ENCODE measurements at places on chromosomes 1 and 21. TPM values are rescaled to one million over a fixed set of nuclear protein-coding genes. Genes with fewer than 3 reads are reported as not detected.

KMO gene
- total RNA-seq: not detected

- DNase-seq: no peak
- H3K36me3 ChIP-seq: no peaks in the 10 kb centered on the region
- peaks cover 81% of the 10 kb centered on the region for H3K4me1 ChIP-seq
- H3K27ac ChIP-seq: peak overlapping the region; percentile 92
Measured at GRCh38 chr1:27566462-27567145, 37.3 kb downstream of the AHDC1 start.

XKR8 gene
- 17.3 TPM for total RNA-seq

PBXIP1 gene
- 69.1 TPM for total RNA-seq

TAS1R1 gene
- not detected for total RNA-seq

GRCh38 chr21:31255896-31256295 lies 88.2 kb downstream of the TIAM1 start:
- no peak overlapping the region for H3K4me3 ChIP-seq
- no peak for DNase-seq
- H3K27ac ChIP-seq: no peak overlapping the region

DNA sequence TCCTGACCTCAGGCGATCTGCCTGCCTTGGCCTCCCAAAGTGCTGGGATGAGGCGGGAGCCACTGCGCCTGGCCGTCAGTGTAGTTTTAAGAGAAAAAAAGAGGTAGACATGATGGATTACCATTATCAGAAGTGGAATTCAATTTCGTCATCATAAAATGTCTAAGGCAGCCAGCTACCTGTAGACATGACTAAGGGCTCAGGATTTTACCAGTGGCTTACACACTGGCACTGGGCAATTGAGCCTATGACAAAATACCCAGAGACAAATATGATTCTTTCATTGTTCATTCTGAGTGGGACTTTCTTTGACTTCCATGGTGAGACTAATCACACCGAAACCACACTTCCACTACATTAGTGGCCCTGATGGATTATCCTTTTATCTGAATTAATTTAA lies 181.5 kb downstream of the GABPA start:
- no peak overlapping the region for H3K4me3 ChIP-seq
- peaks cover 4% of the 10 kb centered on the region for H3K4me1 ChIP-seq
- H3K27me3 ChIP-seq: no peaks in the 10 kb centered on the region
- no peak for DNase-seq
- H3K27ac ChIP-seq: peak overlapping the region; percentile 79

- H3K4me1 ChIP-seq: peaks cover 6% of the 10 kb centered on the region
- H3K27me3 ChIP-seq: no peaks in the 10 kb centered on the region
- H3K27ac ChIP-seq: no peak overlapping the region
- peaks cover 16% of the 10 kb centered on the region for H3K36me3 ChIP-seq
- no peak for DNase-seq
- H3K4me3 ChIP-seq: peak overlapping the region; percentile 50
Measured at GRCh38 chr1:220093361-220094015, 444 bp upstream of the IARS2 start.

SAMD11 gene
- 53.9 TPM for total RNA-seq

- H3K4me3 ChIP-seq: no peak overlapping the region
- H3K27me3 ChIP-seq: no peaks in the 10 kb centered on the region
- peaks cover 3% of the 10 kb centered on the region for H3K4me1 ChIP-seq
- DNase-seq: no peak
Measured at GRCh38 chr1:158035976-158036583, 42.6 kb downstream of the KIRREL1 start.

HSD3B1 gene
- total RNA-seq: not detected

CFHR1 gene
- not detected for total RNA-seq

WNT9A gene
- 1.2 TPM for total RNA-seq

GRCh38 chr1:187977298-187977697 lies 1148.5 kb downstream of the PLA2G4A start:
- no peak overlapping the region for H3K4me3 ChIP-seq
- no peak for DNase-seq
- no peaks in the 10 kb centered on the region for H3K27me3 ChIP-seq
- H3K36me3 ChIP-seq: no peaks in the 10 kb centered on the region
- H3K27ac ChIP-seq: no peak overlapping the region

- H3K4me3 ChIP-seq: no peak overlapping the region
- no peak overlapping the region for H3K27ac ChIP-seq
- peaks cover 12% of the 10 kb centered on the region for H3K27me3 ChIP-seq
- no peaks in the 10 kb centered on the region for H3K36me3 ChIP-seq
- no peak for DNase-seq
Measured at GRCh38 chr1:201436393-201436792, 14.9 kb upstream of the TNNI1 start.

DNA sequence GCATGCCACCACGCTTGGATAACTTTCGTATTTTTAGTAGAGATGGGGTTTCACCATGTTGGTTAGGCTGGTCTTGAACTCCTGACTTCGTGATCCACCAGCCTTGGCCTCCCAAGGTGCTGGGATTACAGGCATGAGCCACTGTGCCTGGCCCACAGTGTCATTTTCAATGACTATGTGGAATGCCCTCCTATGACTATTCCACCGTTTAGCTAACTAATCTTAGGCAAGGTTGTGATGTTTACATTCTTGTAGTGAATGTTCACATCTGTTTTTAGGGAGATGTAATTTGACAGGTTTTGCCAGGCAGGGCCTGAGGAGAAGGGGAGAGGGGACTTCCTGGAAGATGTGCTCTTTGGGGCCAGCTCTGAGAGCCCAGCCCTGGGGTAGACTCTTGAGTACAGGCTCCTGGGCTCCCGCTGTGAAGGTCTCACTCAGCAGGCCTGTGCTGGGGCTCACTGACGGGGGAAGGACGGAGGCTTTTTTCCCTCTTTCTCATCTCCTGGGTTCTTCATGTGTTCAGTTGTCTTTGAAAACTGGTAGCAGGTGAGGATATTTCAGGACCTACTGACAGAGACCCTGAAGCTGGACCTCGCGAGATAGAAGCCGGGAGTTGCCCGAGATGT lies 13.2 kb downstream of the COQ8A start:
- H3K4me1 ChIP-seq: peaks cover 2% of the 10 kb centered on the region
- no peak overlapping the region for H3K4me3 ChIP-seq
- DNase-seq: no peak
- no peak overlapping the region for H3K27ac ChIP-seq
- H3K27me3 ChIP-seq: no peaks in the 10 kb centered on the region

TMPRSS15 gene
- total RNA-seq: not detected

GRCh38 chr1:6423321-6423999 lies 1.1 kb upstream of the ESPN start:
- H3K36me3 ChIP-seq: no peaks in the 10 kb centered on the region
- H3K4me1 ChIP-seq: no peaks in the 10 kb centered on the region
- peaks cover 72% of the 10 kb centered on the region for H3K27me3 ChIP-seq
- no peak overlapping the region for H3K4me3 ChIP-seq
- DNase-seq: peak; percentile 70

- peaks cover 26% of the 10 kb centered on the region for H3K27me3 ChIP-seq
- no peak for DNase-seq
- H3K4me1 ChIP-seq: no peaks in the 10 kb centered on the region
- no peak overlapping the region for H3K4me3 ChIP-seq
- no peaks in the 10 kb centered on the region for H3K36me3 ChIP-seq
- H3K27ac ChIP-seq: no peak overlapping the region
Measured at GRCh38 chr1:202264300-202264699, 70.7 kb downstream of the LGR6 start.

DNA sequence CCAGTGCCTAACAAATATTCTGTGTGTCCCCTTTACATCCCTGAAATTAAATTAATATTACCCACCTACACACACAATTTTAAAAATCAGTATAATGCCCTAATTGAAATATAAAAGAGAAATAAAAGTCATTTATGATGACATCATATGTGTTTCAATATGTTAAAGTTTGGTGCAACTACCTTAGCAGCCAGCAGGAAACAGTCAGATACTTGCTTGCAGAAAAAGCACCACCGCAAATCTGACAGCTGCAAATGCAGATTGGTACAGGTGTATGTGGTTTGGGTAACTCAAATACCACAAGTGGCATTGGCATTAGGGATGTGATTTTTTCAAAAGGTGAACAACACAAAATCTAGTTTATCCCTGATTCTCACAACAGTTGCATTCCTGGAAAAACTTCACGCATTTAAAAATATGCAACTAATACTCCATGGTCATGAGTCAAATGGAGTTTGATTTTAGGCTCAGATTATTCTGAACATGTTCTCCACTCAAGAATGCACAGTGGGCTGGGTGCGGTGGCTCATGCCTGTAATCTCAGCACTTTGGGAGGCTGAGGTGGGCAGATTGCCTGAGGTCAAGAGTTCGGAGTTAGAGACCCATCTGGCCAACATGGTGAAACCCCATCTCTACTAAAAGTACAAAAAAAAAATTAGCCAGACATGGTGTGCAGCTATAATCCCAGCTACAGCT lies 106.3 kb downstream of the EDEM3 start:
- no peak for DNase-seq
- H3K36me3 ChIP-seq: no peaks in the 10 kb centered on the region
- H3K4me1 ChIP-seq: no peaks in the 10 kb centered on the region
- H3K4me3 ChIP-seq: no peak overlapping the region
- H3K27me3 ChIP-seq: peaks cover 4% of the 10 kb centered on the region

GRCh38 chr1:222064388-222065211 lies 322.7 kb upstream of the DUSP10 start:
- DNase-seq: no peak
- H3K36me3 ChIP-seq: no peaks in the 10 kb centered on the region
- no peaks in the 10 kb centered on the region for H3K27me3 ChIP-seq
- H3K27ac ChIP-seq: peak overlapping the region; percentile 14
- peaks cover 20% of the 10 kb centered on the region for H3K4me1 ChIP-seq

- peak overlapping the region; percentile 4 for H3K27ac ChIP-seq
- DNase-seq: no peak
- H3K4me1 ChIP-seq: peaks cover 1% of the 10 kb centered on the region
- H3K27me3 ChIP-seq: no peaks in the 10 kb centered on the region
- no peak overlapping the region for H3K4me3 ChIP-seq
Measured at GRCh38 chr1:113091988-113092594, 19.1 kb downstream of the LRIG2 start.

GRCh38 chr1:204410688-204411450 lies 748 bp downstream of the PPP1R15B start:
- peaks cover 29% of the 10 kb centered on the region for H3K4me1 ChIP-seq
- H3K4me3 ChIP-seq: peak overlapping the region; percentile 99
- H3K36me3 ChIP-seq: peaks cover 12% of the 10 kb centered on the region
- peak overlapping the region; percentile 99 for H3K27ac ChIP-seq
- DNase-seq: no peak

GRCh38 chr1:41387667-41388091 lies 26.4 kb downstream of the FOXO6 start:
- no peak overlapping the region for H3K27ac ChIP-seq
- peaks cover 17% of the 10 kb centered on the region for H3K4me1 ChIP-seq

- H3K4me3 ChIP-seq: no peak overlapping the region
- no peak overlapping the region for H3K27ac ChIP-seq
- H3K27me3 ChIP-seq: no peaks in the 10 kb centered on the region
- H3K36me3 ChIP-seq: peaks cover 2% of the 10 kb centered on the region
Measured at GRCh38 chr1:221695301-221695700, 46.6 kb downstream of the DUSP10 start.

FBXO2 gene
- total RNA-seq: 5.6 TPM

- no peak for DNase-seq
- H3K27ac ChIP-seq: no peak overlapping the region
- no peaks in the 10 kb centered on the region for H3K27me3 ChIP-seq
- H3K4me1 ChIP-seq: no peaks in the 10 kb centered on the region
- no peaks in the 10 kb centered on the region for H3K36me3 ChIP-seq
Measured at GRCh38 chr1:228155596-228156514, 6.1 kb downstream of the GJC2 start.

DNA sequence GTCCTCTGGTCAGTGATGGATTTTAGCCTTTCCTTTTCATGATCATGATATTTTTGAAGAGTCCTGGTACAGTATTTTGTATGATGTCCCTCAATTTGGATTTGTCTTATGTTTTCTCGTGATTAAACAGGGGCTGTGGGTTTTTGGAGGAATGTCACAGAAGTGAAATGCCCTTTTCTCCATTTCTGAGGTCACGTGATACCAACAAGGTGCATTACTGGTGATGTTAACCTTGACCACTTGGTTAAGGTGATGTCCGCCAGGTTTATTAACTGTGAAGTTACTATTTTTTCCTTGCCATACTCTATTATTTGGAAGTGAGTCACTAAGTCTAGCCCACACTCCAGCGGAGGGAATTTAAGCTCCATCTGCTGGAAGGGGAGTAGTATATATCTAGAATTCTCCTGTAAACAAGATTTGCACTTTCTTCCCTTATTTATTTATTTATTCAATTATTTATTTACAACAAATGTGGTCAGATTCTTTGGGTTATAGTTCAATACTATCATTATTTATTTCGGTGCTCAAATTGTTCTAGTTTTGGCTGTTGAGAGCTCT lies 123.4 kb downstream of the HIVEP3 start:
- H3K27ac ChIP-seq: no peak overlapping the region
- H3K36me3 ChIP-seq: no peaks in the 10 kb centered on the region
- H3K4me3 ChIP-seq: no peak overlapping the region
- DNase-seq: no peak
- H3K27me3 ChIP-seq: peaks cover 3% of the 10 kb centered on the region

TMEM52 gene
- total RNA-seq: 1.8 TPM

ZNF593OS gene
- not detected for total RNA-seq

- H3K4me3 ChIP-seq: no peak overlapping the region
- H3K36me3 ChIP-seq: no peaks in the 10 kb centered on the region
- H3K4me1 ChIP-seq: no peaks in the 10 kb centered on the region
- peaks cover 22% of the 10 kb centered on the region for H3K27me3 ChIP-seq
- H3K27ac ChIP-seq: no peak overlapping the region
- no peak for DNase-seq
Measured at GRCh38 chr21:45876381-45877170, 105.0 kb upstream of the COL6A1 start.

VANGL2 gene
- 80.4 TPM for total RNA-seq

- no peak overlapping the region for H3K4me3 ChIP-seq
- H3K27ac ChIP-seq: no peak overlapping the region
- H3K27me3 ChIP-seq: peaks cover 41% of the 10 kb centered on the region
- H3K36me3 ChIP-seq: no peaks in the 10 kb centered on the region
Measured at GRCh38 chr21:32415451-32416398, 3.2 kb downstream of the EVA1C start.

- H3K27ac ChIP-seq: no peak overlapping the region
- DNase-seq: no peak
- H3K36me3 ChIP-seq: no peaks in the 10 kb centered on the region
- peaks cover 1% of the 10 kb centered on the region for H3K4me1 ChIP-seq
- no peak overlapping the region for H3K4me3 ChIP-seq
- peaks cover 11% of the 10 kb centered on the region for H3K27me3 ChIP-seq
Measured at GRCh38 chr1:5286244-5286643, 631.8 kb downstream of the AJAP1 start.

DNA sequence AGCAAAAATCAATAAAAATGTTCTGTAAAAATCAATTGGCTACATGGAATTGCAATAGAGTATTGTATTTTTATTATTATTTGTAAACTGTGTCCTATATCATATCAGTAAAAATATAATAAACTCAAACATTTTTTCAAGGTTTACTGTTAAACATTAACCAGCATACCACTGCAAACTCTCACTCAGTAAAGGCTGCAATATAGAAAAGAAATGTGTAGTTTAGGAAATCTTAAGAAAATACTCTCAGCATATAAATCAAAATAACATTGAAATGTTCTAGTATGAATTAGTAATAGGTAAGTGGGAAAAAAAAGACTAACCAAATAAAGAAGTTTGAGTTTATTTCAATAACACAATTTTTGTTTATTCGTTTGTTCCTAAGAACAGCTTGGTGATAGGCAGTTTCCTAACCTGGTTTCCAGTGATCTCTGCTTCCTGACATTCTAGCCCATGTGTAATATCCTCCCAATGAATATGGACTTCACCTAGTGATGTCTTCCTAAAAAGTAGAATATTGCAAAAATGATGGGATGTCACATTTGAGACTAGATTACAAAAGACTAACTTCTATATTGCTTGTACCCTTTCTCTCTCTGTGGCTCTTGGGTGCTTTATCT lies 870.1 kb downstream of the BRINP3 start:
- H3K27ac ChIP-seq: no peak overlapping the region
- H3K4me3 ChIP-seq: no peak overlapping the region
- no peaks in the 10 kb centered on the region for H3K36me3 ChIP-seq

SPAG17 gene
- total RNA-seq: 14.9 TPM

Data from progenitor cell of endocrine pancreas (in vitro differentiated cells).